ENCODE measurements at places on chromosomes 13 and 19.

DNA sequence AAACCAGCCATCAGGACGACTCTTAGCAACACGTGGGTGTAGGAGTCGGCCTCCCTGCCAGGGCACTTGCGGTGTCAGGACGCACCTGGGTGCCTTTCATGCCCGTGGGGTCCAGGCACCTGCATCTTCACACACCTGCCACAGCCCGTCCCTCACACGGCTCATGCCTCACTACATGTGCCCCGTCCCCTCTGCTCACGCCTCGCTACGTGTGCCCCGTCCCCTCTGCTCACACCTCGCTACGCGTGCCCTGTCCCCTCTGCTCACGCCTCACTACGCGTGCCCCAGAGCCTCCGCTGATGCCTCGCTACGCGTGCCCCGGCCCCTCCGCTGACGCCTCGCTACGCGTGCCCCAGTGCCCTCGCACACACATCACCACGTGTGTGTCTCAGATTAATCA, 58.0 kb upstream of the F7 start:
- no peak overlapping the region for H3K27ac ChIP-seq
- DNase-seq, result no peak
- H3K4me1 ChIP-seq, result peaks cover 5% of the 10 kb centered on the region
- H3K36me3 ChIP-seq, result peaks cover 4% of the 10 kb centered on the region
- peaks cover 7% of the 10 kb centered on the region for H3K27me3 ChIP-seq
- H3K4me3 ChIP-seq, result no peak overlapping the region

GRCh38 chr13:107329991-107330390, 762.1 kb upstream of the ARGLU1 start:
- H3K4me3 ChIP-seq, result no peak overlapping the region
- DNase-seq, result no peak
- no peaks in the 10 kb centered on the region for H3K4me1 ChIP-seq
- no peaks in the 10 kb centered on the region for H3K27me3 ChIP-seq
- H3K36me3 ChIP-seq, result no peaks in the 10 kb centered on the region

DNA sequence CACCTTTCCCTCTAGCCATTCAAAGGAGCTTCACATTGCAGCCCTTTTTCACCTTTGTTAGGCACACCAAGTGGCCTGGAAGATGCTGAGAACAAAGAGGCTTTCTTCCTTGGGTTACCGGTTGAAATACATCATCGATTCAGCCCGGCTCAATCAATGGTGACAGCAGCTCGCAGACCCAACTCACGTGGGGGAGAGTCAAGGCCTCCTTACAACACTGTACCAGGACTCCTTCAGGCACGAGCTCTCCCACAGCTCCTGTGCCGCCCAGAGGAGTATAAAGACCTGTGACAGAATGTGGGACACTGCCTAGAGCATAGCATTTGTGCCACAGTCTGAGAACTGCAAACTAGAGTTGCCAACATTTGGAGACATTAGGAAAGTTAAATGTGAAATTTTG, 3.9 kb upstream of the LRRC63 start:
- H3K27ac ChIP-seq, result no peak overlapping the region
- no peak overlapping the region for H3K4me3 ChIP-seq
- peaks cover 4% of the 10 kb centered on the region for H3K4me1 ChIP-seq
- no peak for DNase-seq
- no peaks in the 10 kb centered on the region for H3K36me3 ChIP-seq

- H3K4me3 ChIP-seq, result peak overlapping the region; percentile 98
- H3K36me3 ChIP-seq, result peaks cover 19% of the 10 kb centered on the region
- peaks cover 10% of the 10 kb centered on the region for H3K4me1 ChIP-seq
- DNase-seq, result peak; percentile 13
- peaks cover 1% of the 10 kb centered on the region for H3K27me3 ChIP-seq
- peak overlapping the region; percentile 64 for H3K27ac ChIP-seq
Measured at GRCh38 chr19:44113784-44114390, 688 bp downstream of the ZNF225 start.

GRCh38 chr13:113187263-113187669, 21.2 kb downstream of the PCID2 start:
- H3K27me3 ChIP-seq, result peaks cover 5% of the 10 kb centered on the region
- H3K4me3 ChIP-seq, result no peak overlapping the region
- H3K36me3 ChIP-seq, result peaks cover 27% of the 10 kb centered on the region
- no peak overlapping the region for H3K27ac ChIP-seq
- H3K4me1 ChIP-seq, result peaks cover 26% of the 10 kb centered on the region
- DNase-seq, result no peak

DNA sequence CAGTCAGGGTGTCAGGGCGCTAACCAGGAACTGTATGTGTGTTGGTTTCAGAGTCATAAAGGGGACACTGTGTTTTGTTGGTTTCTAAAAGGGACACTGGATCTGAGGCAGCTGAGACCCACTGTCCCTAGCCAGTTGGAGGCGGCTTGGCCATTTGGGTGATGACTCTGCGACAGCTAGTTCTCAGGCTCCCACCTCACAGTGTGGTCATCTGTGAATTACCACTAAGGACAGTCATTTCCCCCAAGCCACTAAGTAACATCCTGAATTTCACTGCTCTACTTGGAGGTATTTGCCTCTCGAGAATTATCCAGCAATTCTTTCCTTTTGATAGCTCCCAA, 51.5 kb downstream of the EPS15L1 start:
- no peak for DNase-seq
- H3K36me3 ChIP-seq, result peaks cover 35% of the 10 kb centered on the region
- H3K4me3 ChIP-seq, result peak overlapping the region; percentile 62
- peaks cover 13% of the 10 kb centered on the region for H3K4me1 ChIP-seq

DNA sequence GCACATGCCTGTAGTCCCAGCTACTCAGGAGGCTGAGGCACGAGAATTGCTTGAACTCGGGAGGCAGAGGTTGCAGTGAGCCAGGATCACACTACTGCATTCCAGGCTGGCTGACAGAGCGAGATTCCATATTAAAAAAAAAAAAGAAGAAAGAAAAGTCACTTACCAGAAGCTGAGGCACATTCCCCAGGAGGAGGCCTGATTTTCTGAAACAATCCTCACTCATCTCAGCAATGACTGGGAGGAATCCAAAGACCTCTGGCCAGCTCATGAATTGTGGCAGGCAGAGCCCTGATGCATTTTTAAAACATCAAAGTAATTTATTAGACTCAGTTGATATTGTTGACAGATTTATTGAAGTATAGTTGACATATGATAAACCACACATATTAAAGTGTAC, 206.3 kb downstream of the FOXO1 start:
- H3K4me3 ChIP-seq, result no peak overlapping the region
- no peaks in the 10 kb centered on the region for H3K4me1 ChIP-seq
- no peak overlapping the region for H3K27ac ChIP-seq
- H3K36me3 ChIP-seq, result no peaks in the 10 kb centered on the region
- no peak for DNase-seq
- peaks cover 1% of the 10 kb centered on the region for H3K27me3 ChIP-seq
